ENCODE measurements at places on chromosomes 4 and X.
A peak's percentile ranks its signal among the peaks of the same experiment; 100 is the strongest.

DNA sequence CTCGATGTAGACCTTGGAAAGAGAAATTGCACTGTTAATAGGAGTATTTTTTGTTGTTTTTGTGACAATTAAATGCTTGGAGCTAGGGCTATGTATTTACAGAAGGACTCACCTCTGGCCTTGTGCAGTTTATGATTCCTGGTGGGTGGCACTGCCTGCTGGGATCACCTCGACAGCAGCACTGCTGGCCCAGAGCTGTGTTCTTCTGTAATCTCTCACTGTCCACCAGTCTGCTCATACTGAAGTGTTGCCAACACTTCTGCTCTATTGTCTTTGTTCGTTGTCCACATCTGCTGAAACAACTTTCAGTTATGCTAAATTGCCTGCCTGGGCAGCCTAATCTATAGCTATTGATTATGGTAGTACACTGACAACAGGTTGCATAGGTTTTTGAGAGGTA lies 194.4 kb upstream of the ANK2 start:
- no peak for DNase-seq

DNA sequence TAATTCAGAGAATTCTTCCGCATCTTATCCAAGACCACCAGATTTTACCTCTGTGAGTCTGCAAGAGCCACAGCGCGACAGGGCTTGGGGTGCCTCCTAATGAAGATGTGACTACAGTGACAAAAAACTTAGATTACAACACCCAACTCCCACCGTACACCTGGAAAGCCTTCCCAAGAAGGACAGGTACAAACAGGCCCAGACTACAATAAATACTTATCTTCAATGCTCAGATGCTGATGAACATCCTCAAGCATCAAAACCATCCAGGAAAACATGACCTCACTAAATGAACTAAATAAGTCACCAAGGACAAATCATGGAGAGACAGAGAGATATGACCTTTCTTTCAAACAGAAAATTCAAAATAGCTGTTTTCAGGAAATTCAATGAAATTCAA lies 20.8 kb upstream of the ABCG2 start:
- DNase-seq = no peak

GRCh38 chrX:17592117-17592516 lies 145.2 kb upstream of the SCML1 start:
- no peak for DNase-seq

DNA sequence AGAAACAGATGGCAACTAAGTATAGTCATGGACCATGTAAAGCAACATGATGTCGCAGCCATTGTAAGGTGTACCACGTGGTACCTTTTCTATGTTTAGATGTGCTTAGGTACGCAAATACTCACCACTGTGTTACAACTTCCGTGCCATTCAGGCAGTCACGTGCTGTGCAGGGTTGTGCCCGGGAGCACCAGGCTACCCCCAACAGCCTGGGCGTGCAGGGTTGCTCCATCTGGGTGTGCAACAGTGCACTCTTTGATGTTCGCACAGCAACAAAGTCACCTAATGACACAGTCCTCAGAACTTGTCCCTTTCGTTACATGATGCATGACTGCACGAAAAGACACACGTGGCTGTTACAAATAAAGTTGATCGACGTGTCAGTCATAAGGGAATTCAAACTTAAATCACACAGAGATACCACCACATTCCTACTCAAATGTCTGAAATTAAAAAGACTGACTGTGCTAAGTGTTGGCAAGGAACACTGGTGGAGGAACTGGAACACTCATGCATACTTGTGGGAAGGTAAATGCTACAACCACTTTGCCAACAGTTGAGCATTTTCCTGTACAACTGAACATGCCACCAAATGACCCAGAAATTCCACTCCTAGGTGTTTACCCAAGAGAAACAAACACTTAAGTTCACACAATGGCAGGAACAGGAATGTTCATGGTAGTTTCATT lies 24.3 kb downstream of the CPLX1 start:
- no peak for DNase-seq

DNA sequence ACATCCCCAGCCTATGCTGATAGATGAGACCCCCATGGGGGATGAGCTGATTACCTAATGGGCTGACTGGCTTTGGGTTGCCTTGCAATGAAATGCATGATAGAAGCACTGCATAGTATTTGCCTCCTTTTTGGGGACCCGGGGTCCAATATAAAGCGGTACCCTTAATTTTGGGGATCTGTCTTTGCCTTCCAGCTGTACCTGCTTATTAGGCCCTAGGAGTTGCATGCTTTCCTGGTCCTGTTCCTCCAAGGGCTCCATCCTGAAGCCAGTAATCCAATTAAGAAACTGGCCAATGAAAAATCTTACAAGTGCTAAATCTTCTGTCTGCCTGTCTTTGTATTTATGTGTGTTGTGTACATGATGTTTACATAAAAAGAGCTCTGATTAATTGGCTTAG lies 791.6 kb downstream of the TRIML1 start:
- DNase-seq = no peak

GRCh38 chrX:31333165-31333831 lies 261.5 kb upstream of the FTHL17 start:
- no peak for DNase-seq

DNA sequence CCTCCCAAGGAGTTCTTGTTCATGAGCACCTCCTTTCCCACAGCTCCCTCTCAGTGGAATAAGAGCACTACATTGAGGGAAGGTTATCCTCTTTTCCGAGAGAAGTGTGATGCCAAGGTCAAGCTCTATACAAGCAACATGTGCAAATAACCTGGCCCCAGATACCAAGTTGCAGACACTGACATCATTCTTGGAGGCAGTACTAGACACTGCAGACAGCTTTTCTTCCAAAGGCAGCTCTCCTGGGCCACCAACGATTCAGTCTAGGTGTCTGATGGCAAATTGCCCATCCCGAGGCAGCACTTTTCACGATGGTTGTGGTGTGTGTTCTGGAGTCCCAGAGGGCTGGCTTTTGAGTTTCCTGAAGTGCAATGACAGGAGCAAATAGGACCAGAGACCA lies 384.9 kb downstream of the TLL1 start:
- no peak for DNase-seq

GRCh38 chrX:39196192-39197102 lies 395.2 kb downstream of the MID1IP1 start:
- peak; percentile 3 for DNase-seq

GRCh38 chr4:113469023-113469390 lies 292.5 kb downstream of the CAMK2D start:
- DNase-seq = no peak

- no peak for DNase-seq
These were observed 75.2 kb downstream of the FAM53A start for GRCh38 chr4:1608821-1609500.

DNA sequence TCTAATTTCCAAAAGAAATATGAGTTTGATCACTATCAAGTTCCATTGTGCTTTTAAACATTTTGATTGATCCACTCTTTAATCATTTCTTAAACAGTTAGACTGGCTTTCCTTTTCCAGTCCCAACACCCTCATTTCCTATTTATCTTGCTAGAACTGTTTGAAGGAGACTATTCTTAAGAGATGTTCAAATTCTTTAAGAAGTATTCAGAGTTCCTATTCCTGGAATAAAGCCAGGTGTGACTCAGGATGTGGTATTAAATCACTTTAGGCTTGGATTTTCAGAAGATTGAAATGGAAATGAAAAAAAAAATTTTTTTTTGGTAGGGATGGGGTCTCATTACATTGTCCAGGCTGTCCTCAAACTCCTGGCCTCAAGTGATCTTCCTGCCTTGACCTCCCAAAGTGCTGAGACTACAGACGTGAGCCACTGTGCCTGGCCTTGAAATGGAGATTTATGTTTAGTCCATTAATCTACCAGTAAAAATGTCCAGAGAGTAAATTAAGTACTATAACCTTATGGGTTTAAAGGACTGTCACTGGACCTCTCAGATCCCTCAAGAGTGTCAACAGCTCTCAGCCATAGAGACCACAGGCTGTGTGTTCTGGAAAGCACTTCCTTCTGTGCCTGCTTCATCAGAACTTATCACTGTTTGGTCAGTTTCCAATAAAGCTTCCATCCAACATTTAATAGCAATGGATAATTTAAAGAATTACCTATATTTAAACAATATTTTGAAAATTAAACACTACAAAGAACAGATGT lies 90.7 kb downstream of the CDS1 start:
- no peak for DNase-seq

GRCh38 chrX:140355922-140356321 lies 148.9 kb downstream of the SOX3 start:
- no peak for DNase-seq

DNA sequence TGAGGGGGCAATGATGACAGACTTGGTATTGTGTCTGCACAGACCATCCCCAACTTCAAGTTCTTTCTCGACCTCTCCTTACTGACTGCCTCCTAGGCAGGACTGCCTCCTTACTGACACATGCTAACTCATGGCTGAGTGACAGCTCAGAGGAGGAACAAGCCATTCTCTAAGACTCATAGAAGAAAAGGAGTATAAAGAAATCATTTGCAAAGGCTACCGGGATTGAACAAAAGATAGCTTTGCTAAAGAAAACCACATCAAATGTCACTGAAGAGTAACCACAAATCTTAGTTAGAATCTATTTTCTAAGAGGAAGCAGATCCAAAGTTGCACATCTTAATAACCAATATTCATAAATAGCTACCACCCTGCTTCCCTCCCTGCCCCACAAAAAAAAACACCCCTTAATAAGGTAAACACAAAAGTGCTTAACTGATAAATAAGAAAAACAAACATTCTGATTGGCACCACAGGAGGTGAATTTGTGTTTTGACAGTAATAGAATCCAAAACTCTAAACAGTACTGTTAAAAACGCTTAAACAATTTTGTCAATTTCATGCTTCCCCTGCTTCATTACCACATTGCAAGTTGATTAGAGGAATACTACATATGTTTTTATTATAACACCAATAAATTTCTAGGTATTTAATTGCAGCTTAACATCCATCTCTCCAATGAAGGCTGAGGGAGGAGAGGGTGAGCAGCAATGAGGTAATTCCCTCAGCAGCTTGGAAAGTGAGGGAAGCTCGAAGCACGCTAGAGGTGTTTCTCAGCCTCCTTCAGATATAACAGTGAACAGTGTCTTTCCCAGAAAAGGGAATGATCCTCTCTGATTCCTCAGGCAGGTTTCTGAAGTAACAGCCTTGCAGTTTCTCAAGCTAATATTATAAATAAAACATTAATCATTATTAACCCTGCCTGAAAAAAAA lies 160.0 kb downstream of the HNRNPD start:
- DNase-seq = no peak

DNA sequence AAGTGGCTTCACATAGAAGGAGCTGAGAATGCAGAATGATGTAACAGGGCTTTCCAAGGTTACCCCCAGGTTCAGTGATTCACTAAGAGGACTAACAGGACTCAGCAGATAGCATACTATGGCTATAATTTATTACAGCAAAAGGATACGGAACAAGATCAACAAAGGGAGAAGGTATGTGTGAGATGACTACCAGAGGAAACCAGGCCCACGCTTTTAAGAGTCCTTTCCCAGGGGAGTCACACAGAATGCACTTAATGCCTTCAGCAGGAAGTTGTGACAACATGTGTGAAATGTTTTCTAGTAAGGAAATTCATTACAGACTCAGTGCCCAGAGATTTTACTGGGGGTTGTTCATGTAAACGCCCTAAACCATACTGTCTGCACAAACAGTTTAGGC lies 373.6 kb upstream of the MAGEB2 start:
- no peak for DNase-seq

GRCh38 chrX:49166914-49167739 lies 4.6 kb downstream of the MAGIX start:
- DNase-seq = no peak

GRCh38 chrX:11412715-11413623 lies 119.8 kb downstream of the AMELX start:
- DNase-seq = no peak

DNA sequence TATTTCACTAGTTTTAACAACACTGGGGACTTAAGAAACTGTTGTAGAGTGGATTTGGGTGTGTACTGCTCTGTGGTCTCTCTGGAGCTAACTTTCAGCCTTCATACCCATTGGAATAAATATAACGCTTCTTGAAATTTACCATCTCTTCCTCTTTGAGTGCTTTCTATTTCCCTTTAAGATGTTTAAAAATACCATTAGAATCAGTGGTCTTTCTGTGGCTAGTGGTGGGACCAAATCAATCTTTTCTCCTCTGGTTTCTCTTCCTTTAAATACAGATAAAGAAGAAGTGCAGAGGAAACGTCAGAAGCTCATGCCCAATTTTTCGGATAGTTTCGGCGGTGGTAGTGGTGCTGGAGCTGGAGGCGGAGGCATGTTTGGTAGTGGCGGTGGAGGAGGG lies 92.0 kb downstream of the NFKB1 start:
- no peak for DNase-seq

DNA sequence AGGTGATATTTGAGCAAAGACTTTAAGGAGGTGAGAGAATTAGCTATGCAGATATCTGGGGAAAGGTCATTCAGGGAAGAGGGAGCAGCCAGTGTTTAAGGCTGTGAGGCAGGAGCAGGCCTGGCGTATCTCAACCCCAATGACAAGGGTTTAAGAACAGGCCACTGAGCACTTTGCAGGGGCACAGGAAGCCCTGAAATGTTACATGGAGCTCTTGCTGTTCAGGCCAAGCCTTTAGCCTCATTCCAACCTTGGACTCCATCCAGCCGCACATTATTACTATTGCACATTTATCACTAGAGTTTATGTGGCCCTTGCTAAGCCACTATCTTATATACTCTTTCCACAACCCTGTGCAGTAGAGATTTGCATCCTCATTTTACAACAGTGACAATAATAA lies 114.0 kb downstream of the EFNB1 start:
- DNase-seq = no peak

DNA sequence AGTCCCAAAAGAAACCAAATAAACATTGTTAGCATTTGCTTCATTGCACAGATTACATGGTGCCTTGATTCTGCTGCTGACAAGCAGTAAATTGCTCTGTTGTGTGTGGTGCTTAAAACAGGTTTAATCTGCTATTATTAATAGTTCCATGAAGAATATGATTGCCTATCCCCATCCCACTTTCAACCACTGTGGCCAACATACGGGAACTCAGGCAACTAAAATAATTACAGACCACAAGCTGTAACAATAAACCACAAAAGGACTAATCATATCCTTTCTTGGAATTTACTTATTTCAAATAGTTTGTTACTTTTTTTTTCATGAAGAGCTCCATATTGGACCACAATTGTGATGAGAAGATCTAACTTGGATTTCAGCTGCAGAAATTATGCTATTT lies 131.5 kb downstream of the PACRGL start:
- no peak for DNase-seq

DNA sequence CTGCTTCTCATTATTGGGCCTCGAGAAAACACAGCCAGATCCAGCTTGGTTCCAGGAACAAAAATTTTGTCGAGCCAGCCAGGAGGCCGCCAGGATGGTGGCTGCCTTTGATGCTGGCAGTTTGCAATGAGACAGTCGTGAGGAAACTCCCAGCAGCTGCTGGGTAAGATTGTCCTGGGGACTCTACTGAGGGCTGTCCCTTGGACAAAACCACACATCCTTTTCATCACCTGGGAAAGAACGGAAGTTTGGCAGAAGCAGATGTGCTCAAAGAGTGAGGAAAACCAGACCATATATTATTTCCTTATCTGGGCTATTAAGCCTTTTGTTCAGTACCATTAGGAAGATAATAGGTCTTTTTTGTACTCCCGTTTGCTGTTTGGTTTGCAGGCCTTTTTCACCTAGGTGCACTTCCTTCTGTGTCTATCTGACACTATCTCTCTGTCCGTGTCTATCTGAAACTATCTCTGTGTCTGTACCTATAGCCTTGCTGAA lies 13.4 kb upstream of the PAPSS1 start:
- DNase-seq = no peak
